Central memory CD8-positive, alpha-beta T cell (primary cell): ENCODE measurements at places on chromosomes 3 and 15.

DNA sequence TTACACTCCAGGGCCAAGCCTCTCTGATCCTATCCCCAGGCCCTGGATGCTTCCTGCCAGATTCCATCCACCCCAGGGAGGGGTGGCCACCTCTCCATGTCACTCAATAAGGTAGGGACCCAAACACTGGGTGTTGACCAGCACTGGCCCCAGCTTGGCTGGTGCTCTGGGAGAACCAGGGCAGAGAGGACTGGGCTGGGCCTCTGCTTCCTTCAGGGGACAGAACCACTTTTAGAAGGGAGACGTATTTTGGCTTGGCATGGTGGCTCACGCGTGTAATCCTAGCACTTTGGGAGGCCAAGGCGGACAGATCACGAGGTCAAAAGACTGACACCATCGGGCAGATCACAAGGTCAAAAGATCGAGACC lies 4.7 kb upstream of the CPLX3 start:
- DNase-seq: no peak
- H3K4me3 ChIP-seq: no peak overlapping the region
- H3K27ac ChIP-seq: no peak overlapping the region
- H3K27me3 ChIP-seq: peaks cover 7% of the 10 kb centered on the region
- H3K36me3 ChIP-seq: no peaks in the 10 kb centered on the region
- H3K4me1 ChIP-seq: peaks cover 13% of the 10 kb centered on the region

DNA sequence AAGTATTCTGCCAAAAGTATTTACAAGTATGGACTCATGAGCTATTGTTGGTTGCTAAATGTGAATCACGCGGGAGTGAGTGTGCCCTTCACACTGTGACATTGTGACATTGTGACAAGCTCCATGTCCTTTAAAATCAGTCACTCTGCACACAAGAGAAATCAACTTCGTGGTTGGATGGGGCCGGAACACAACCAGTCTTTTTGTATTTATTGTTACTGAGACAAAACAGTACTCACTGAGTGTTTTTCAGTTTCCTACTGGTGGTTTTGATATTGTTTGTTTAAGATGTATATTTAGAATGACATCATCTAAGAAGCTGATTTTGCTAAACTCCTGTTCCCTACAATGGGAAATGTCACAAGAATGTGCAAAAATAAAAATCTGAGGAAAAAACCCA lies 30.3 kb downstream of the SYNM start:
- no peaks in the 10 kb centered on the region for H3K27me3 ChIP-seq
- DNase-seq: no peak
- no peak overlapping the region for H3K27ac ChIP-seq
- H3K4me3 ChIP-seq: no peak overlapping the region
- peaks cover 4% of the 10 kb centered on the region for H3K4me1 ChIP-seq

DNA sequence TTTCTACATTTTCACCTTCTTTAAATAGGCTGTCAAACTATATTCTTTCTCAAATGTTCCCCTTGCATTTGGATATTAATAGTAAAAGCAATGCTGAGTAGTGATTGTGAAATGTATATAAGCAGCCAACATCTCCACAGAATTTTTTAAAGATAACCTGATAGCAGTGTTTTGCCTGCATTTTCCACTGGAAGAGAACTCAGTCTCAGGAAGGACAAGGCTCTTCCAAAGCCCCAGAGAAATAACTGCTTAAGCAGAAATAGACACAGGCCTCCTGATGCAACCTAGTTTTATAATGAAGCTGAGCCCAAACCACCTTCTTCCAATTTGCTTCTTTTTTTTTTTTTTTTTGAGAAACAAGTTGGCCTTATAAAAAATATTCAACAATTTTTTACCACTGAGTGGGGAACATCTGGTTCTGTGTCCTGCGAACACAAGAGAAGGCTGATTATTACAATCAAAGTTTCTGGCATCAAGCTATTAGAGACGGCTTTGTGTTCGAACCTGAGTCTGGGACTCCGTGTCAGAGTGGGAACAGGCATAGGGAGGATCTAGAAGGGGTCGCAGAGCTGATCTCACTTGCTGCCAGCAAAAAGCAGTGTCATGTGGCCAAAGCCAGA lies 332.5 kb upstream of the TBL1XR1 start:
- peaks cover 1% of the 10 kb centered on the region for H3K36me3 ChIP-seq
- H3K27ac ChIP-seq: no peak overlapping the region
- DNase-seq: no peak
- peaks cover 24% of the 10 kb centered on the region for H3K4me1 ChIP-seq

GRCh38 chr3:117553461-117553860 lies 843.9 kb downstream of the TUSC7 start:
- DNase-seq: no peak
- no peak overlapping the region for H3K4me3 ChIP-seq
- no peaks in the 10 kb centered on the region for H3K4me1 ChIP-seq

DNA sequence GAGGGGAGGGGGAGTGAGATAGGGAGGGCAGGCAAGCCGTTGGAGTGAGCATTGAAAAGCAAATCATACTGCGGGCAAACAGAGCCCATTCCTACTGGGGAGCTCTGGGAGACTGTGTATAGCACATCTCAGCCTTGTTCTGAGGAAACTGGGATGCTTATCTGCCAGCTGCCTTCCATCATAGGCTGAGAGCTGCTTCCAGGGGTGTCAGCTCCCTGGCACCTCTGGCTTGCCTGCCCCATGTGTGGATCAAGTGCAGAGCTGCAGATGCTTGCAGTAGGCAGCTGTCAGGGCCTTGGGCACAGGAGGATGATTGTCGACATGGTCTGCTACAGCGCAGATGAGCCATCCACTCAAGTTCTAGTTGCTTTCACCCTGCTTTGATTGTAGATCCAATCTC lies 86.8 kb downstream of the CHRNA7 start:
- DNase-seq: no peak
- H3K4me1 ChIP-seq: no peaks in the 10 kb centered on the region
- peaks cover 68% of the 10 kb centered on the region for H3K27me3 ChIP-seq
- no peak overlapping the region for H3K4me3 ChIP-seq
- H3K27ac ChIP-seq: no peak overlapping the region

GRCh38 chr3:43223670-43224364 lies 62.5 kb upstream of the SNRK start:
- peaks cover 24% of the 10 kb centered on the region for H3K4me1 ChIP-seq
- no peak for DNase-seq
- H3K27me3 ChIP-seq: no peaks in the 10 kb centered on the region
- H3K36me3 ChIP-seq: peaks cover 2% of the 10 kb centered on the region

- H3K4me3 ChIP-seq: no peak overlapping the region
- H3K27ac ChIP-seq: no peak overlapping the region
- H3K36me3 ChIP-seq: no peaks in the 10 kb centered on the region
- DNase-seq: no peak
- no peaks in the 10 kb centered on the region for H3K4me1 ChIP-seq
- no peaks in the 10 kb centered on the region for H3K27me3 ChIP-seq
Measured at GRCh38 chr3:109927161-109927560, 589.8 kb upstream of the DPPA4 start.

DNA sequence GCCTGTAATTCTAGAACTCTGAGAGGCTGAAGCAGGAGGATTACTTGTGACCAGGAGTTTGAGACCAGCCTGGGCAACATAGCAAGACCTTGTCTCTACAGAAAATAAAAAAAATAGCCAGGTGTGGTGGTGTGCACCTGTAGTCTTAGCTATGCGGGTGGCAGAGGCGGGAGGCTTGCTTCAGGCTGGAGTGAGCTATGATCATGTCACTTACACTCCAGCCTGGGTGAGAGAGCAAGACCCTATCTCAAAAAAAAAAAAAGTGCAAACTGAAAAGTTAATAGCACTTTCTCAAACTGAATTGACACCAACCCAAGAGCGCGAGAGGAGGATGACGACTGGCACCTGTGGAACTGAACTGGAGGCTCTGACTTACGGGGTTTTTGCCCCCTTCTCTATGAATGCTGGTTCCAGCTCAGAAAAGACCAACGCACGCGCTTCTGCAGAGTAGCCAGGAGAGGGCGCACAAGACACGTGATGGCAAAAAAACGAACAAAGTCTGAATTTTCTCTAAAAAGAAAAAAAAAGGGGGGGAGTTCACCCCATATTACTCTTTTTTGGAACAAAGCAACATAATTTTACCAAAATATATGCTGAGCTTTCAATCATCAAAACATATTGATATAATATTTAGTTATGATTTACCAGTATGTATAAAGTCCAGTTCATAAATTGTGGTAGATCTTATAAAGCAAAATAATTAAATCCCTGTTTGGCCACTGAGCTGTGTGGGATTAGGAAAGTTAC lies 23.7 kb downstream of the CFAP92 start:
- H3K4me3 ChIP-seq: no peak overlapping the region
- H3K27me3 ChIP-seq: no peaks in the 10 kb centered on the region
- no peaks in the 10 kb centered on the region for H3K36me3 ChIP-seq
- H3K27ac ChIP-seq: no peak overlapping the region
- peak; percentile 47 for DNase-seq
- H3K4me1 ChIP-seq: no peaks in the 10 kb centered on the region

DNA sequence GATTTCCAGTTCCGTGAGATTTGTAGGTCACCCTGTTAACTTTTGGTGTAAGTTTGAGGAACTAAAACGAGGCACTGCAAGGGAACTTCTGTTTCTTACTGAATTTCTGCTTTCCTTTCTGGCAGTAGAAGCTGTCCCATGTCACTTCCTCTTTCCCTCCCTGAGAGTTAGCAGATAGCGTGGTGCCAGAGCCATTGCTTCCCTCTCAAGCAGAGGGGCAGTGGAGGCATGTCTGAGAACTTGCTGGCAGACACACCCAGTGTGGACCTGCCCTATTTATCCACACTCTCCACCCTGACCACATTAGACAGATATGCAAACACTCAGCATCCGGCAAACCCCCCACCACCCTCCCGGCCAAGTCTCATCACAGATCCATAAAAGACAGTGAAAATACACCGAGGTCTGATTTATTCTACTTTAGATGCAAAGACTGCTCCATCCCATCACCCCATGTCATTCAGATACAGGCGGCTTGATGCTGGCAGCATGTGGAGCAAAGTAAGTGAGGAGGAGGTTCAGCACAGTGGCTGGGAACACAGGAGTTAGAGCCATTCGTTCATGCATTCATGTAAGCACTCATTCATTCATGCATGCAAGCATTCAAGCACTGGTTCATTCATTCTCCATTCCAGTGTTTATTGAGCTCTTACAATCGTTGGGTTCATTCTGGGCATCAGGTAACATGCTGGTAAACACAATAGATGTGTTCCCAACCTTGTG lies 324.7 kb downstream of the SHQ1 start:
- H3K4me1 ChIP-seq: no peaks in the 10 kb centered on the region
- DNase-seq: no peak
- no peak overlapping the region for H3K4me3 ChIP-seq
- no peak overlapping the region for H3K27ac ChIP-seq
- no peaks in the 10 kb centered on the region for H3K36me3 ChIP-seq
- H3K27me3 ChIP-seq: peaks cover 29% of the 10 kb centered on the region

DNA sequence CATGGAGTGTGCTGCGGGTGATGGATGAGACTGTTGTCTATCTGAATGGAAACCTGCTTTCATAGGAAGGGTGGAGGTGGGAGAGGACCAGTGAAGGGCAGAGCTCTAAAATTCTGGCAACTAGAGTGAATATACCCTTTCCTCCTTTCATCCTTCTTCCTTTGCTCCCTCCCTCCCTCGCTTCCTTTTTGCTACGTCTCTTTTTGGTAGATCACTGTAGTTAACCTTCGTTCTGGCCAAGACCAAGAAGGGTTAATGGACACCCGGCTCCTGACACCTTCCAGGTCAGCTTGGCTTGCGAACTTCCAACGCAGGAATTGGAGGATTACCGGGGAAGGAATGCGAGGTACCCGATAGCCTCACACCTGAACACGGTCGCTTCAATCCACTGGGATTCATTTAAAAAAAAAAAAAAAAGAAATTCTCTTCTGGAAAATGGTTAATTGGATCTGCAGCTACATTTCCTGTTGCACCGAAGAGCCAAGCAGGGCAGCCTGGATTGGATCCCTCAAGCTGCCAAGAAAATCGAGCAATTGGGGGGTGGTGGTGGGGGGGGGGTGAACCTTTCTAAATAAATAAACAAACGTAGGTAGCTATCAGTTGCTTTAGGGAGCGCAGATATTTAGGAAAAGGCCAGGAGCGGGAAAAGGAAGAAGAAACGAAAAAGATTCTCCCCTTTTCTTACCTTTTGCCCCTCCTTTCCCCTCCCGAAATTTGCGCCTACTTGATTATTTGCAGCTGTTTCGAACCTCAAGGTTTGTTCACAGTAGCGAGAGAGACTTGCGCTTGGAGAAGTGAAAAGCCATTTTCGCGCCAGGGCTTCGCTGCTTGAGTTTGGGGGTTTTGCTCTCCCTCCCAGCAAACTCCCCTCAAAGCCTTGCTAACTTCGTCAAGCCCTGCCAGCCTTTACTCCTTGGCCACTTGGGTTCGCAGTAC lies 9.5 kb upstream of the NR2F2 start:
- H3K27me3 ChIP-seq: peaks cover 92% of the 10 kb centered on the region
- H3K4me3 ChIP-seq: no peak overlapping the region
- no peak overlapping the region for H3K27ac ChIP-seq
- H3K36me3 ChIP-seq: no peaks in the 10 kb centered on the region
- DNase-seq: no peak
- no peaks in the 10 kb centered on the region for H3K4me1 ChIP-seq

DNA sequence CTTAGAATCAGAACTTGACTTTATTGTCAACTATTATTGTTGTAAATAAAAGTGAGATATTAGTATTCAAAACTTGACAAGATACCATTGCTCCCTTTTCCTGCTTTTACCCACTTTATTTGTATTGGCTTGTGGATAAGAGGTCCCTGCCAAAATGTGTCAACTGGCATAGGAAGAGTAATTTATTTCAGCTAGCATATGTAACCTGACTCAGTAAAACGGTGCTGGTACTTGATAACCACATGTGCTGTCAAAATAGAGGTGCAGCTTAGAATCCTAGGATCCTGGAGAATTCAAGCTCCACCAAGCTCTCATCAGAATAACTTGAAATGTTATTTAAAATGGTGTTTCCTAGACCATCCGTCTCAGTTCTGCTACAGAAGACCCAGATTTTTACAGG lies 90.2 kb upstream of the TGFBR2 start:
- H3K27ac ChIP-seq: no peak overlapping the region
- H3K4me3 ChIP-seq: no peak overlapping the region
- no peaks in the 10 kb centered on the region for H3K4me1 ChIP-seq
- H3K27me3 ChIP-seq: no peaks in the 10 kb centered on the region
- DNase-seq: no peak

- peaks cover 43% of the 10 kb centered on the region for H3K4me1 ChIP-seq
- DNase-seq: no peak
- peak overlapping the region; percentile 91 for H3K4me3 ChIP-seq
- peak overlapping the region; percentile 98 for H3K27ac ChIP-seq
- H3K36me3 ChIP-seq: peaks cover 17% of the 10 kb centered on the region
- H3K27me3 ChIP-seq: no peaks in the 10 kb centered on the region
Measured at GRCh38 chr3:42012383-42012934, 50.6 kb upstream of the ULK4 start.

GRCh38 chr3:52714335-52715302 lies 8.7 kb downstream of the SPCS1 start:
- H3K4me3 ChIP-seq: no peak overlapping the region
- H3K27ac ChIP-seq: no peak overlapping the region
- DNase-seq: no peak
- H3K27me3 ChIP-seq: no peaks in the 10 kb centered on the region

- DNase-seq: no peak
- no peaks in the 10 kb centered on the region for H3K27me3 ChIP-seq
- H3K36me3 ChIP-seq: peaks cover 8% of the 10 kb centered on the region
- no peak overlapping the region for H3K4me3 ChIP-seq
- peaks cover 25% of the 10 kb centered on the region for H3K4me1 ChIP-seq
- peak overlapping the region; percentile 16 for H3K27ac ChIP-seq
Measured at GRCh38 chr3:129836381-129837064, 57.0 kb downstream of the TMCC1 start.
